ENCODE measurements at places on chromosomes 1 and 21. TPM values are rescaled to one million over a fixed set of nuclear protein-coding genes. Genes with fewer than 3 reads are reported as not detected.

The SAMD13 gene
- 1.2 TPM for polyA plus RNA-seq

The SLC5A9 gene
- polyA plus RNA-seq, result 0.27 TPM

The CYP4A22 gene
- not detected for polyA plus RNA-seq

- no peak for DNase-seq
These were observed 219.8 kb downstream of the NEGR1 start for GRCh38 chr1:72062584-72062983.

- no peak for DNase-seq
These were observed 205.1 kb upstream of the EDN2 start for GRCh38 chr1:41689558-41689981.

- no peak for DNase-seq
These were observed 5.5 kb upstream of the ILDR2 start for GRCh38 chr1:166980818-166981217.

DNA sequence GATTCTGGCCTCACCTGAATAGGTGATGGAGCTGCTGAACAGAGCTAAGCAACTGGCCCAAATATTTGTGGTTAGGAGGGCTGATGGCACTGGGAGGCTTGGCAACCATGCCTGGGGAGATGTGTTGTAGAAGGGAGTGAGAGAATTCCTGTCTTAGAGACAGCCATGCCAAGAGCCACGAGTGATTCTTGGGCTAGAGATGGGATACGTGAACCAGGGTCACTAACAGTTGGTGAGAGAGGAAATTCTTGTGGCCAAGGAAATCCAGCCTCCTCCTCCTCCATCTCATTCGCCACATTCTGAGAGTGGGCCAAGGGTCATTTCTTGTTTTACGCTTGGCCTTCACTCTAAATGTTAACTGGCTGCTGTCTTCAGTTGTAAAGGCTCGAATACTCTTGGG is 46.3 kb downstream of the NGF start:
- no peak for DNase-seq

DNA sequence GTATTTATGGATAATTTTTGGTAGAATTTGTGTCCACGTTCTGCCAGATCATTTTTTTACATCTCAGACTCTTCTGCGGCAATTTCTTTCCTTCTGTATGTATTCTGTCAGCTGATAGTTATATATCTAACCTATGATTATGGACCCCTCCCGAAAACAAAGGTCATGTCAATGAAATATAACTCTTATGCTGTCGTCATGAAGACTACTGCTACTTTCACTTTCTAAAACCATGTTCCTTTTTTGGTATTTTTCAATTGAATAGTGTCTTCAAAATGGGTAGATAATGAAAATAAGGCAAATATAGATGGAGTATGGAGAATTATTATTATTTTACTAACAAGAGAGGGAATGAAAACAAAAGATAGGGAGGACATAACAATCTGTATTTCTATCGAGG is 3.2 kb downstream of the ANGPTL1 start:
- no peak for DNase-seq

DNA sequence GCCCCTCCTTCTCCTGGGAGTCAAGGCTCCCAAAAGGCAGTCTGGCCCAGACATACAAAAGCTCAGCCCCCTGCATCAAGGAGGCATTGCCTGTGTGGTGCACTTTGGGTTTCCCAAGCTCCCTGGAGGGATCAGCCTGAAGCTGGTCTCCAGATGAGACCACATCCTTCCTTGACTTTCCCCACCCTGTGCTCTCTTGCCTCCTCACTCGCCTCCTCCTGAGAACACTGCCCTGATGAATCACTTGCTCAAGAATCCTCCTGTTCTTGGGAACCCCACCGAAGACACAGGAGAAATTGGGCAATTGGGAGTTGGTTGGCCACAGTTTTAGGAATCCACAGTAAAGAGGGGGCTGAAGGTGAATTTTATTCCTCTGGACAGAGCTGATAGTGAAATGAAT is 34.8 kb upstream of the LYST start:
- DNase-seq, result no peak

GRCh38 chr1:24071941-24072340 is 40.0 kb downstream of the MYOM3 start:
- DNase-seq, result no peak

All from urinary bladder (tissue), 4 donors.